Stimulated activated CD8-positive, alpha-beta memory T cell treated with anti-CD3 and anti-CD28 coated beads, Interleukin-15, amount 100 ng/mL, for 1 hour (primary cell): ENCODE measurements at places on chromosomes 16 and 17.

DNA sequence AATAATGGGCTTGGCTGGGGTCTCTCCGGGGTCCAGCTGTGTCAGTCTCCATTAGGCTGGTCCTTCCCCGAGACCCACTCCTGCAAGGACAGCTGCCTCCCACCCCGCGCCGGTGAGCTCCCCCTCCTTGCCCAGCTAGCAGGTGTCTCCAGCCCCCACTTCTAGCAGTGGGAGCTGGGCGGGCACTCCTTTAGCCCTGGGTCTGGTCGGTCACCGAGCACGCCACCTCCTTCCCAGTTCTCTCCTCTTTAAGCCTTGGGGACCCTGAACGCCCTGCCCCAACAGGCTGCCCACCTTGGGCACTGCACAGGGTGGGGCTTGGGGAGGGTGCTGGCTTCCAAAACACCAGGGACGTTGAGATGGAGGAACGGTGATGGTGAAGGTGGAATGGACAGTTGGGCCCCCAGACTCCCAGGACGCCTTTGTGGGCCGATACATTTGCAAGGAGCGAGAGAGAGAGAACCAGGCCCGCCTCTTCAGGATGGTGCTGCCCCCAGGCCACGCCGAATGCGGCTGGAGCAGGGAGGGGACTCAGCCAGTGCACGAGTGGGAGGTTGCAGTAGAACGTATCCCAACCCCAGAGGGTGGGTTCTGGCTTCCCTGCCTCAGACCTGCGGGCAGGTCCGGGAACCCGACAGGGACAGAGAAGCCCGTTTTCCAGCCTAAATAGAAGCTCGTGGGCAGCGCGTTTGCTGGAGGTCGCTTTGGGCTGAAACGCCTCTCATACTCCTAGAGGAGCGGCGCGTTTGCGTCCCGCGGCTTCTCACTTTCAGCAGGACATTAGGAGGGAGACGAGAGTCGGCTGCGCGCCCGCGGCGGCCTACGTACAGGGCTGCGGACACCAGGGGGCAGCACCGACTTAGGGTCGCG, 10.7 kb downstream of the TBX2 start:
- peak; percentile 56 for DNase-seq

- no peak for DNase-seq
Measured at GRCh38 chr16:11700264-11701029, 32.2 kb downstream of the SNN start.

GRCh38 chr17:38425744-38426143, 2.5 kb upstream of the ARHGAP23 start:
- no peak for DNase-seq

DNA sequence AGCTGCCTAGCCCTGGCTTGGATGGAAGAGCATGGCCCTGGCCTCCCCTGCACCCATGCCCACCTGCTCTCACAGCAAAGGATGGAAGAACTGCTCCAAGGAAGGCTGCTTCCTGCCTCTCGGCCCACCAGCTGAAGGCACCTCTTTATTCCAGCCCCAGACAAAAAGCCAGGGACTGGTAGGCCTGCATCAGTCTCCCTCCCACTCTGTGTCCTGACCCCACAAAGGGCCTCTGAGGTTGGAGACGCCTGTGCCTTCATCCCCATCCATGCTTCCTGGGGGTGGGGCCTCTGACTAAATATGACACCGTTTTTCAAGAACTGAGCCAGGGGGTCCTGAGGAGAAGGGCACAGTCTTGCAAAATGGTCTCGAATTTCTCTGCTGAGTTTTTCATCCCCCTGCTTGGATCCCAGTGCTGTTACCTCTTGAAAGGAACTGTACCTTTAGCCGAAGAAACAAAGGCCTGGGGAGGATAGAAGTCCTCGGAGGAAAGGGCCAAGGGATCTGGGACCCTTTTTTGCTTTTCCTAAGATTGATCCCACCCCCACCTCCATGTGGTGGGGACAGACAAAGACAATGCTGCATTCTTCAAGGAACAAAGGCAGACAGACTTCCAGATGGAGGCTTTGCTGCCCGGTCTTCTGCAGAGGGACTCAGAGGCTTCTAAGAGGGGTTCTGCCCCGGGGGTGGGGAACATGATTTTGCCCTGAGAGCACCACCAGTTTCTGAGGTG, 5.2 kb downstream of the C17orf50 start:
- no peak for DNase-seq

- DNase-seq, result no peak
Measured at GRCh38 chr17:36752096-36752888, 150.9 kb downstream of the MRM1 start.

DNA sequence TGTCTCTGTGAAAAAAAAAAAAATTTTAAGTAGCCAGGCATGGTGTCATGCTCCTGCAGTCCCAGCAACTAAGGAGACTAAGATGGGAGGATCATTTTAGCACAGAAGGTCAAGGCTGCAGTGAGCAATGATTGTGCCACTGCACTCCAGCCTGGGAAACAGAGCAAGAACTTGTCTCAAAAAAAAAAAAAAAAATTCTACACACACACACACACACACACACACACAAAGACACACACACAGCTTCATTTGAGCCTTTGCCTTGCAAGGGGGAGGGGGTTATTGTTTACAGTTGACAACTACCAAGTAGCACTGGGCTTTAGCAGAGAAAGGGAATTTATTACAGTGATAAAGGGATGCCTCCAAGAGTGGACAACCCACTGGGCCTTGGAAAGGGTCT, 4.9 kb upstream of the POLR3E start:
- DNase-seq, result no peak

DNA sequence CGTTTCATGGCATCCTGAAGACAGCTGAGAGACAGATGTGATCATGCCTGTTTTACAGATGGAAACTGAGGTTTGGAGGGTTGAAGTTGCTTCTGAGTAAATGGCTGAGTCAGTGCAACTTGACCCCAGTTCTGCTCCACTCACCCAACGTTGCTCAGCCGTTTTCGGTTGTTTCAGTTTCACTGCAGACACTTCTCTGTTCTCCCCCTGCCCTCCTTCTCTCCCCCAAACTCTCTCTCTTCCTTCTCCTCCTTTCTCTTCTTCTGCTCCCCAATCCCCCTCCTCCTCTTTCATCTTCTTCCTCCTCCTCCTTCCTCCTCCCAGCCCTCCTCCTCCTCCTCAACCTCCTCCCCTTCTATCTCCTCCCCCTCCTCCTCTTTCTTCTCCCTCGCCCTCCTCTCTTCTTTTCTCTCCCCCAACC, 9.4 kb upstream of the CEP20 start:
- no peak for DNase-seq
